ENCODE measurements at places on chromosomes 4 and X.

DNA sequence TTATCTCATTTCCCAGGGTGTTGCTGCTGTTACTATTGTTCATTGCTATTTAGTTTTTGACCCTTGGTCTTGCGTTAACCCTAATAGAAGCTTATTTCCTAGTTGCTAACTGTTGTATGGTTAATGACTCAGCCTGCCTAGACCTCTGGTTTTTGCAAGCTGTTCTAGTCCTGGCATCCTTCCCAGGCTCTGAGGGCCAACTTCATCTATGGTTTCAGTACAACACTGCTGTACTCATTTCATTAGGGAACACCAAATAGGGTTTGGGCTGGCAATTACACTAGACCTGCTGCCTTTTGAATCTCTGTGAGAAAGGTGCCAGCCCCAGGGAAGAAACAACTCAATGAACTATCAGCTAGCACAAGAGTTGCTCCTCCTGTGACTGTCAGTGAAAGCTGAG lies 59.6 kb downstream of the DCX start:
- DNase-seq, result no peak

GRCh38 chr4:144647590-144647989 lies 1.6 kb downstream of the HHIP start:
- DNase-seq, result no peak

DNA sequence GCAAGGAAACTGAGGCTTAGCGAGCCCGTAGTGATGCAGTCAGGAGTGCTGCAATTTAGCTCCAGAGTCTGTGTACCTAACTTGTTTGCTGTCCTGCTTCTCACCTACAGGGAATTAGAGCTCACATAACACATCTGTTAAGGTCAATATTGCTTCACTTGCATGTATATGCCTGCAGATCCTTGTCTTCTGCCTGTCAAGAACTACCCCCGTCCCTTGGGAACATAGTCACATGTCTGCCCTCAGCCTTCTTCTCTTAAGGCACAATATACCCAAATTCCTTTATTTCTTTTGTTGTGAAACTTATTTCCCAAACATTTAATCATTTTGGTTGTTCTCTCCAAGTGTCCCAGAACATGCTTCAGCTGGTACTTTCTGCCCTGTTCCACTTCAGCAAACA lies 103.3 kb upstream of the LEF1 start:
- no peak for DNase-seq

GRCh38 chrX:121191779-121192178 lies 144.4 kb downstream of the GLUD2 start:
- DNase-seq, result no peak

DNA sequence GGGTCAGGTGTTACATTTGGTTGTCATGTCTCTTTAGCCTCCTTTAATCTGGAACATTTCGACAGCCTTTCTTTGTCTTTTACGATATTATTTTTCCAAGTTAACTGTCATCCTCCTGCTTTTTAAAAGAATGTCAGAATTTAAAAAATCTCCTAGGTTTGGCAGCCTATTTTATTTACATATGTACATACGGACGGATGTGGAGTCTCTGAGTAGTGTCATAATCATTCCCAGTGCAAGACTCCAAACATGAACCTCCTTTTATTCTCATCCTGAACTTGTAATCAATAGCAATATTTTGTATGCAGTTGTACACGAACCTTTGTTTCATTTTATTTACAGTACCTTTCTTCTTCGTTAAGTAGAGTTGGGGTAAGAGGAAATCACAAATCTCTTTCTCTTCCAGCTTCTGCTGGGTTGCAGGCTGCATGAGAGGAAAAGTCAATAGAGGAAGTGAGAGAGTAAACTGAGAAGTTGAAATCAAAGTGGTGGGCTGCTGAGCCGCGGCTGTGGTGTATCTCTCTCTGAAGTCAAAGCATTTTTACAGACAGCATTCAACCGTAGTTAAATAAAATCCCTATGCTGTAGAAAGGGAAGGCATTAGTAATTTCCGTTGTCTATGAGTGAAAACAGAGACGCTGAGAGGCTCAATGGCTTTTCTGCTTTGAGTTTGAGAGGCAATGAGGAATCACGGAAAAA lies 53.9 kb upstream of the RPS6KA3 start:
- no peak for DNase-seq

- no peak for DNase-seq
Observed at GRCh38 chr4:180455226-180455625, 1788.0 kb upstream of the TENM3 start.

DNA sequence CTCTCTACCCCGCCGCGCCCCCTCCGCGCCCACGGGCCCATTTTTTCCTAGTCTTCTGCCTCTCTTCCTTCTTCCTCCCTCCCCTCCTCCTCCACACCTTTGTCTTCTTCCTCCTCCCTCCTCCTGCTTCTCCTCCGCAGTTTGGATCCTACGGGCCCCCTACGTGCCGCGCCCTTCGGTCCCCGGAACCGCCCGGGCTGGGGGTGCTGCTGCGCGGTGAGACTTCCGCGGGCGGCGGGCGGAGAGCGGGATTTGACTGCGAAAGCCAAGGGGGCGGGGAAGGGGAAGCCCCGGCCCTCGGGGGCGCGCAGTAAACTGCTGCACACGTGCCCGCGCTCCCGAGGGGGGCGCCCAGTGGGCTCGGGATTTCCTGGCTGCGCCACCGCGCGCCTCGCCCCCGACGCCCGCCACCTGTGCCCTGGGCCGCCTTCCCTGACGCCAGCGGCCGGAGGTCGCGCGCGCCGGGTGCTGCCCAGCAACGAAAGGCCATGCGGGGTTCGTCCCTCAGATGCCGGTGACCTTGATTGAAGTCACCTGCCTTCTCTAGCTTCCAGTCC lies 3.3 kb upstream of the NKX3-2 start:
- no peak for DNase-seq

DNA sequence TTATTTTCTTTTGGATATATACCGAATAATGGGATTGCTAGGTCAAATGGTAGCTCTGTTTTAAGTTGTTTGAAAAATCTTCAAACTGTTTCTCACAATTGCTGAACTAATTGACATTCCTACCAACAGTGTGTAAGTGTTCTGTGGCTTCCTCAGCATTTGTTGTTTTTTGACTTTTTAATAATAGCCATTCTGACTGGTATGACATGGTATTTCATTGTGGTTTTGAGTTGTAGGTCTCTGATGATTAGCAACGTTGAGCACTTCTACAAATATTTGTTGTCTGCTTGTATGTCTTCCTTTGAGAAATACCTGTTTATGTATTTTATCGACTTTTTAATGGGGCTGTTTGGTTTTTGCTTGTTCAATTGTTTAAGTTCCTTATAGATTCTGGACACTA lies 680.1 kb upstream of the GRIA3 start:
- no peak for DNase-seq

- no peak for DNase-seq
Observed at GRCh38 chr4:145819101-145819852, 119.3 kb downstream of the ZNF827 start.

DNA sequence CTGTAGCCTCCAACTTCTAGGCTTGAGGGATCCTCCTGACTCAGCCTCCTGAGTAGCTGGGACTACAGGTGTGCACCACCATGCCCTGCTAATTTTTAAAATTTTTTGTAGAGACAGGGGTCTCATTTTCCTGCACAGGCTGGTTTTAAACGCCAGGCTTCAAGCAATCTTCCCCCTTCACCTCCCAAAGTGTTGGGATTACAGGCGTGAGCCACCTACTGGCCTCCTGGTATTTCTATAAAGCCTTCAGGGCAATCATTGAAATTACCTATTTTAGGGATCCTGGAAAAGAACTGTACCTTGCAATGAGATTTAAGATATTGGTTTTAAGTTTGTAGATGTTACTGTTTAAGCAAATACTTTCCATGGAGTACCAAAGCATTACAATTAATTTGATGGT lies 13.5 kb upstream of the PLS3 start:
- DNase-seq, result no peak

GRCh38 chrX:151830911-151831310 lies 81.8 kb upstream of the MAGEA4 start:
- DNase-seq, result no peak

GRCh38 chr4:181517491-181517890 lies 725.7 kb upstream of the TENM3 start:
- no peak for DNase-seq

- peak; percentile 17 for DNase-seq
Observed at GRCh38 chr4:155972098-155972497, 18.4 kb upstream of the CTSO start.

- no peak for DNase-seq
Observed at GRCh38 chrX:49054073-49054762, 4.6 kb upstream of the CCDC120 start.

DNA sequence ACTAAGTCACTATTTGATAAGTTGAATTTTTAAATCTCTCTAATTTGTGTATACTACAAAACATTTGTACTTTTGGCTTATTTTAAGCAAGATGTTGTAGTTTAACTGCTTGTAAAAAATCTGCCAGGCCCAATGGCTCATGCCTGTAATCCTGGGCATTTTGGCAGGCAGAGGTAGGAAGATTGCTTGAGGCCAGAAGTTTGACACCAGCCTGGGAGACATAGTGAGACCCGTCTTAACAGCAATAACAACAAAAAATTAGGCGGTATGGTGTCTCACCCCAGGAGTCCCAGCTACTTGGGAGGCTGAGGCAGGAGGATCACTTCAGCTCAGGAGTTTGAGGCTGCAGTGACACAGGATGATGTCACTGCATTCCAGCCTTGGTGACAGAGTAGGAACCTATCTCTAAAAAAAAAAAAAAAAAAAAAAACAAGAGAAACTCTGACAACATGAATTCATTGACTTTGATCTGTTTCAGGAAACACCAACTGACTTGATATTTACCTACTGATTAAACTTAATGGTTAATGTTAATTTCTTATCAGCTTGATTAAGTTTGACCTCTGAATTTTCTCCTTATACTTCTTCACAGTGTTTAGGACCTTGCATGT lies 8.9 kb downstream of the FHIP1A start:
- DNase-seq, result no peak

DNA sequence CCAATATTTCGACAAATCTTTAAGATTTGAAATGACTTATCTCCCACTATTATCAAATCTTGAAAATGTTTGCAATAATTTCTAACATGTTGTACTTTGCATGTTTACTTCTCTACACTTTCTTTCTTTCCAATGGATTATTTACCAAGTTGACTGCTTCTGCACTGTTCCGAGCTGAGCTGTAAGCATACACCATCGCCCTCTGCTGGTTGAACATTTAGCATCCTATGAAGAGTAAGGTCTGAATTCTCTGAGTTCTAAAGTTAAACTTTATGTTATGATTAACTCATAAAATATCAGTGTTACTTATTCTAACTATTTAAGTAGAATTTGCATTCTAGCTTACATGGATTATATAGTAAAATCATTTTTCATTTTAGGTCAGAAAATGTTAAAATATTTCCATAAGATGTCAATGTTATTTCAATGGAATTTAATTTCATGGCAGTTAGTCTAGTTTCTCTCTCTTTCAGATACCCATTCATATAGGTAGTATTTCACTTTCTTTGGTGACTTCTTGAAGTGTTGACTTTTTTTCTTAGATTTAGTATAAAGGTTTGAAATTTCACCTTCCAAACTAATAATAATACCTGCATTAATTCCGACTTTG lies 137.4 kb downstream of the DKK2 start:
- DNase-seq, result peak; percentile 81

DNA sequence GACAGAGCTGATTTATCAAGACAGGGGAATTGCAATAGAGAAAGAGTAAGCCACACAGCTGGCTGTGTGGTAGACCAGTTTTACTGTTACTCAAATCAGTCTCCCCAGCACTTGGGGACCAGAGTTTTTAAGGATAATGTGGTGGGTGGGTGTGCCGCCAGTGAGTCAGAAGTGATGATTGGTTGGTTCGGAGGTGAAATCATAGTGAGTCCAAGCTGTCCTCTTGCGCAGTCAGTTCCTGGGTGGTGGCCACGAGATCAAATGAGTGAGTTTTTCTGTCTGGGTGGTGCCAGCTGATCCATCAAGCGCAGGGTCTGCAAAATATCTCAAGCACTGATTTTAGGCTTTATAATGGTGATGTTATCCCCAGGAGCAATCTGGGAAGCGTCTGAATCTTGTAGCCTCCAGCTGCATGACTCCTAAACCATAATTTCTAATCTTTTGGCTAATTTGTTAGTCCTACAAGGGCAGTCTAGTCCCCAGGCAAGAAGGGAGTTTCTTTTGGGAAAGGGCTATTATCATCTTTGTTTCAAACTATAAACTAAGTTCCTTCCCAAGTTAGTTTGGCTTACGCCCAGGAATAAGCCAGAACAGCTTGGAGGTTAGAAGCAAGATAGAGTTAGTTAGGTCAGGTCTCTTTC lies 44.0 kb upstream of the PPP1R2C start:
- DNase-seq, result peak; percentile 8

GRCh38 chr4:56976837-56977320 lies 527 bp downstream of the NOA1 start:
- no peak for DNase-seq

- DNase-seq, result no peak
Observed at GRCh38 chrX:16082470-16083085, 40.8 kb upstream of the GRPR start.

DNA sequence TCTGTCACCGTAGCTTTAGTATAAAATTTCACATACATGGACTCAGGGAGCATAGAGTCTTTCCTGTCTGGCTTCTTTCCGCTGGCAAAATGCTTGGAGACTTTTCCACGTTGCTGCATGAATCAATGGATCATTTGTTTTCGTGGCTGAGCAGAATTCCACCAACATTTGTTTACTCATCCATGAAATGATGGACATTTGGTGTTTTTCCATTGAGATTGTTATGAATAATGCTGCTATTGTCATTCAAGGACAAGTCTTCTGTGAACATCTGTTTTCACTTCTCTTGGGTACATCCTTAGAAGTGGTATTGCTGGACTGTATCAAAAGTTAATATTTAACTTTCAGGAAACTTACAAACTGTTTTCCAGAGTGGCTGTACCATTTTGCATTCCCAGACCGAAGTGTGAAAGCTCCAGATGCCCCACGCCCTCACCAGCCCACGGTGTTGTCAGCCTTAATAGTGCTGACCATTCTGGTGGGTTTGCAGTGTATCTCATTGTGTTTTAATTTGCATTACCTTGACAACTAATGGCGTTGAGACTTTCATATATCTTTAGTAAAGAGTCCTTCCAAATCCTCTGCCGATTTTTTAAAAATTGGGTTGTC lies 5.8 kb upstream of the TMEM271 start:
- no peak for DNase-seq

GRCh38 chrX:13661735-13662288 lies 8.9 kb downstream of the TCEANC start:
- DNase-seq, result no peak

GRCh38 chr4:73856518-73856917 lies 3.4 kb downstream of the PF4V1 start:
- no peak for DNase-seq

DNA sequence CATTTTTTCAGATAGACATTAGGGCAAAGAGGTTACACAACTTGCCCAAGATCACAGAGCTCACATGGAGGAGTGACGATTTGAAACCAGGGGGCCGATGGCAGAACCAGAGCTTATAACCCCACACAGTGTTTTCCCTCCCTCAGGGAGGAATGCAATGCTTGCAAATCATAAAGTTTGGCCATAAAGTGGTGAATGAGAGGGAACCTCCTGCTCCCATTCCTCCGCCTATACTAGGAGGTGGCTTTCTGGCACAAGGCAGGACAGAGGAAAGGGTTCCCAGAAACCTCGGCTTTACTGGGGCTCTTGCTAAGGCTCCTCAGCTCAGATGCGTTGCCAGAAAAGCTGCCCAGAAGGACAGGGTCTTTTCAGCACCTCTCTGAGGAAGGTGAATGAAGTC lies 19.3 kb downstream of the TMEM154 start:
- DNase-seq, result no peak

Data from cardiac muscle cell (in vitro differentiated cells and primary cell).